NCI-H446 treated with DMSO at 0.1 percent for 48 hours (cell line): ENCODE measurements at places on chromosomes 2 and 18.

GRCh38 chr2:47014564-47015051, 99.0 kb upstream of the MCFD2 start:
- DNase-seq = no peak

GRCh38 chr18:27778441-27778840, 398.5 kb downstream of the CDH2 start:
- DNase-seq = no peak

- DNase-seq = no peak
These were observed 15.6 kb downstream of the SLC4A3 start for GRCh38 chr2:219643084-219643473.

DNA sequence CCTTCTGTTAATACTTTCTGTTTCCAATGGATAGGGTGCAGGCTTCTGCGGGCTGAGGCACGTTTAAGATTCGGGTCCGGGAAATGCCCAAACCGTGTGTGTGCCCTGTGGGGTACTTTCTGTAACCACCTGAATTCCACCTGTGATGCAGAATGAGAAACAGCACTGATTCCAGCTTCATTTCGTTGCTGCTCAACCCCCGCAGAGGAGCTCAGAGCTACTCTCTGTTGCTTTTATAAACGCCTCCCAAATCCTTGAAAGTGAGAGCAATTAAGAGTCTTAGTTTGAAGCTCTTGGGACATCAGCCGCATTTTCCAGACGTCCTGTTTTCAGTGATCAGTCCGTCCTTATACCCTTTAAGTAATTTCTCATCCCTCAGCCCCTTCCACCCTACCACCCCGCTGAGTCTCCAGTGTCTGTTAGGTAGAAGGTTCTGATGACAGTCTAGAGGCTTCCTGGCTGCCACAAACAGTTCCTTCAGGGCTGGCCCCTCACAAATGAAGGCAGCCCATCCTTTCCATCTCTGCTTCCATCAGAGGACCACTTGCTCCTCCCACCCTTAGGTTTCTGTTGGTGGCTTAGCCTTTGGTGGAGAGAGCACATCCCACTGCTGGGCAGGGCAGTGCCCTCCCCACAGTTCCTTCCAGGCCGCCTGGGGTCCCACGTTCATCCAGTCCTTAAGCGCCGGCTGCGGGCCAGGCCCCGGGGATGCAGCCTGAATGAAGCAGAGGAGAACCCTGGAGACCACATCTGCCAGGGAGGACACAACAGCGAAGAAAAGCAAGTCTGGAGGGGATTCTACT, 230.1 kb downstream of the SEPTIN10 start:
- no peak for DNase-seq

- no peak for DNase-seq
These were observed 123.3 kb upstream of the SH3BP4 start for GRCh38 chr2:234828382-234829073.

DNA sequence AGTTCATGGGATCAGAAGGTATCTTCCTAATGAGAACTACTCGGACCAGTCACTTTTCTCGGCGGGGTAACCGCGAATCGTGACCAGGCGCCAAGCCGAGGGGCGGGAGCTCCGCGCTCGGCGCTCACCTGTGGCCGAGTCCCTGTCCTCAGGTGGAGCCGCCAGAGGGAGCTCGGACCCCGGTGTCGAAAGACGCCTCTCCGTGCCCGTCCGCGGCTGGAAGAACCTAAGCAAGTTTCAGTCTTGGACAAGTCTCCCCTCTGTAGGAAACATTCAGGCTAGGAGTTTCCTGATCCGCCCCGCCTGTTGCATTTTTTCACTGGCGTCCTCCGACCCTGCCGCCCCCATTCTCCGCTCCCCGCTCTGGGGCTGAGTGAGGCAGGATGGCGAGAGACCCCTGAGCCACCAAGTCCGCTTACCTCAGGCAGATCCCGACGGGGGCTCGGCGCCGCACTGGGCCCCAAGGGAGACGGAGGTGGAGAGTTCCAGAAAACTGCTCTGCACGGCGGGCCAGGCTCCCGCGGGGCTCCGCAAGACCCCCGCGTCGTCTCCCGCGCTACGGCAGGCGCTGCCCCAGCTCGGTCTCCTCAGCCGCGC, 480 bp downstream of the DSEL start:
- DNase-seq = peak; percentile 39

DNA sequence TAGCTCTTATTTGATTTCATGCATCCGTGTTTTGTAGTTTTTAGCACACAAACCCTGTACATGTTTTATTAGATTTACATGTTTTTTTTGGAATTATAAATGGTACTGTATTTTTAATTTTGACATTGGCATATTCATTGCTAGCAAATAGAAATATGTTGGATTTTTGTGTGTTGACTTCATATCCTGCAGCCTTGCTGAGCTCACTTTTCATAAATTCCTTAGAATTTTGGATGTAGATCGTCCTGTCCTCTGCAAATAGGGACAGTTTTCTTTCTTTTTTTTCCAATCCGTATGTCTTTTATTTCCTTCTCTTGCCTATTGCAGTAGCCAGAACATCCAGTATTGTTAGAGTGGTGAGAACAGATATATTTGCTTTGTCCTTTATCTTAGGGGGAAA, 46.7 kb upstream of the GPR17 start:
- DNase-seq = no peak

DNA sequence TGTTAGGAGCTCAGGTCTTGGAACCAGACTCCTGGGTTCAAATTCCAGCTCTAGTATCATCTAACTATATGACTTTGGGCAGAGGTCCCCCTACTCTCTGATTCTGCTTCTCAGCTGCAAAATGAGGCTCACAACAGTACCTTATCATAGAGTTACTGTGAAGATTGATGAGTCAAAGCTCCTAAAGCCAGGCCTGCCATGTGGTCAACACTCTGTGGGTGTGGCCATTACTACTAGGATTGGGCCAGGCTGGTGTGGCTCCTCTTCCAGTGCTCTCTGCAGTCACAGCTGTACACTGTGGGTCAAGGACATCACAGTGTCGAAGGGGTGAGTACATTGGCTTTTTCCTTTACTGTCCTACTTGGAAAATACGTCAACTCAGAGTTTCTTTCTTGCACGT, 22.6 kb downstream of the CAPN13 start:
- DNase-seq = no peak

DNA sequence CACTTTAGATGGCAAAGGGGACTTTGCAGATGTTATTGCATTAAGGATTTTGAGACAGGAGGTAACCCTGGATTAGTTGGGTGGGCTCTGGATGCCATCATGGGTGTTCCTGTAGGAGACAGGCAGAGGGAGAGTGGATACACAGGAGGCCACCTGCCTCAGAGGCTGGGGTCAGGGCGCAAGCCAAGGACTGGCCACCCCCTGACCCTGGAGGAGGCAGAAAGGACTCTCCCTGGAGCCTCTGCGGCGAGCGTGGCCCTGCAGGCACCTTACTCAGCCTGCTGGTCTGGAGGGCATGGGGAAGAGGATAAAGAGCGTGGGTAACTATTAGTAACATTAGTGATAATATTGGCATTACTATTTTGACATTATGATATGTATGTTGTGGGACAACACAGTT, 21.6 kb upstream of the OTOS start:
- DNase-seq = no peak

GRCh38 chr2:44772131-44772530, 169.4 kb upstream of the SIX3 start:
- no peak for DNase-seq

DNA sequence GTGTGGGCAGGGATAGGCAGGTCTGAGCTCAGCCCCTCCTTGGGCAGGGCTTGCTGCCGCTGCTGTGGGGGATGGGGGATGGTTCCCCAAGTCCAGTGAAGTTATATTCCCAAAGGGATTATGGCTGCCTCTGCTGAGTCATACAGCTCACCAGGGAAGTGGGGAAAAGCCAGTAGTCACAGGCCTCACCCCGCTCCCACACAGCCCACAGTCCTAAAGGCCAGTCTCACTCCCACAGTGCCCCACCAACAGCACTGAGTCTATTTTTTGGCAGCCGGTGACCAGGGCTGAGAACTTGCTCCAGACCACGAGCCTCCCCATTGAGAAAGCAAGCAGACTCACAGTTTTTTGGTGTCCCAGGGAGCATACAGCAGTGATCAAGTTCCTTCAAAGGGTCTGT, 173.3 kb downstream of the OSR1 start:
- DNase-seq = no peak

- DNase-seq = no peak
These were observed 36.3 kb downstream of the OSGEPL1 start for GRCh38 chr2:189726271-189726670.

DNA sequence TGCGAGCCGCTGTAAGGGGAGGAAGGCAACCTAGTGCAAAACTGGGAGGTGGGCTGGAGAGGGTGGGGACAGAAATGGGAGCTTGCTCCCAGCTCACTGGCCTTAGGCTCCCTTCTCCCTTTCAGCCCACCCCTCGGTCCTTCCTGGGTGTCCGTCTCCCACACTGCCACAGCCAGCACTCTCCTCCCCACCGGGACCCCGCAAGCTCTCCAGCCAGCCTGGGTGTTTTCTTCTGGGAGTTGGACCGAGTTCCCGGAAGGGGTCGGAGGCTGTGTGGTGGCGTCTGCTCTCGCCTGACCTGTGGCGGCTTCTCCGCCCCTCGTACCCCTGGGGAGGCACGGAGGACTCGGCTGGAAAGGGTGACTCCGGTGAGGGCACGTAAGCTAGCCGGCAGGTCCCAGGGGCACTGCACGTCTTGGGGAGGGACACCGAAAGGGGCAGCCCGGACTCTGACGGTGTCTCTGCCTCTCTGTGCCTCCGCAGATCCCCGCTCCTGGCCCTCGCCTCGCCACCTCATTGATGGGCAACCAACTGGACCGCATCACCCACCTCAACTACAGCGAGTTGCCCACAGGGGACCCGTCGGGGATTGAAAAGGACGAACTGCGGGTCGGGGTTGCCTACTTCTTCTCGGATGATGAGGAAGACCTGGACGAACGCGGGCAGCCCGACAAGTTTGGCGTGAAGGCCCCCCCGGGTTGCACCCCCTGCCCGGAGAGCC, 1.1 kb downstream of the LRATD1 start:
- no peak for DNase-seq

DNA sequence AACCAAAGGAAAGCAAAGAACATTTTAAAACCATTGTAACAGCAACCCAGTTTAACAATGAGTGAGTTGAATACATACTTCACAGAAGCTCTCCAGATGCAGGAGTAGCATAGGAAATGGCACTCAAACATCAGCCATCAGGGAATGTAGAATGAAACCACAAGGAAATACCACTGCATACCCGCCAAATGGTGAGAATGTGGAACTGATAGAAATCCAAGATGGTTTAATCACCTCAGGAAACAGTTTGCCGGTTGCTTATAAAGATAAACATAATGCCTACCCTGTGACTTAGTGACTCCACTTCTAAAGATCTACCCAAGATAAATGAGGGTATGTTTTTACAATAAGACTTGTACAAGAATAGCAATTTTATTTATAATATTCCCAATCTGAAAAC, 132.0 kb downstream of the GALNT1 start:
- no peak for DNase-seq

- DNase-seq = no peak
These were observed 175.4 kb downstream of the MAIP1 start for GRCh38 chr2:200130762-200131166.

DNA sequence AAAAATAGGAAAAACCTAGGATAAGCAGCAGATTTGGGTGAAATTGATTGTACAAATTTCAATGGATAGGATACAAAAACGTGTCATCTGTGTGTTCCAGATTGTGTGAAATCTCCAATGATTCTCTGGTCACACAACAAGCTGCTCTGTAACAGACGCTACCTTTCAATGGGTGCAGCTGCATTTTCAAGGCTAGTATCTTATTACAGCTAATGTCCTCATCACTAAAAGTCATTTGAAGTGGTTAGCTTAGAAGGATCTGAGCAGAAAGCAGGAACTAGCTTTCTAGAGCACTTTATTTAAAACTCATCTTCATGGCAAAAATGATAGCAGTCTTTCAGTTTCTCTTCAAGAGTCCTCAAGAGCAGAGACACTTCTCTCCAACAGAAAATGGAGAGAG, 364.6 kb downstream of the LRP1B start:
- DNase-seq = no peak

DNA sequence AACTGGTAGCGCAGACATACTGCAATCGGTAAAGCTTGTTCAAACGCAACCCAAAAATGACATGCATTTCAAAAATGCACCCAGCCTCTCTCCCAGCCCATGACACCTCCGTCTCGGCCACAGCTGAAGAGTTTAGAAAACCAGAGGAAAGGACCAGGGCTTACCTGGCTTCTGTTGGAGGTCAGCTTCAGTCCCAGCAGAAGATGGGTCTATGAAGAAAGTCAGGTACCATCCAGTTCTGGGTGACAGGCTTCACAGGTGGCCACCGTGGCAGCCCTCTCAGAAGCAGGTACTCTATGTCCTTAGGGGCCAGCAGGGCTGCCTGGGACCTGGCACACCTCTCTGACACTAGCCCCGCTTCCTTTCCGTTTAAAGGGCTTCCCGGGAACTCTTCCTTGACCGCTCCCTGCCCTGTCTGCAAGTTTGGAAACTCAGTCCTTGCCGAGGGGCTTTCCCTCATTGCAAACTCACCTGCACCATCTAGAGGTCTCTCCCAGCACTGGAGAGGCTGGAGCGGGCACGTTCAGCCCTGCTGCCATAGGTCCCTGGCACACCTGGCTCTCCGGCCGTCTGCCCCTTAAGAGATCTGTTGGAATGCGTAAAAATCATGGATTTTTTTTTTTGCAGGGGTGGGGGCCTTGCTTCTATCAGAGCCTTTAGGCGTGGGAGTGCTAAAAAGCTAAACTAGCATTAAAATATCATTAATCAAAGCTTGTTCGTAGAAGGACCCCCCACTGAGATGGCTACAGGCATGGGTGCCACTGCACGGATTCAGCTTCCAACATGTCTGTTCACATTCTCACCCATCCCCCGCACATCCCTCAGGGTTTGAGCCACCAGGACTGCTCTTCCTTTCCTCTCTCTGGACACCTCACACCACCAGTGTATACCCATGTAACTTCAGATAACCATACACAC, at the start of gene EDAR:
EDAR (minus strand) TSS at position 425 of the 918 bp plus-strand sequence. CDS start 58,206 bp downstream, outside the sequence.
- no peak for DNase-seq

DNA sequence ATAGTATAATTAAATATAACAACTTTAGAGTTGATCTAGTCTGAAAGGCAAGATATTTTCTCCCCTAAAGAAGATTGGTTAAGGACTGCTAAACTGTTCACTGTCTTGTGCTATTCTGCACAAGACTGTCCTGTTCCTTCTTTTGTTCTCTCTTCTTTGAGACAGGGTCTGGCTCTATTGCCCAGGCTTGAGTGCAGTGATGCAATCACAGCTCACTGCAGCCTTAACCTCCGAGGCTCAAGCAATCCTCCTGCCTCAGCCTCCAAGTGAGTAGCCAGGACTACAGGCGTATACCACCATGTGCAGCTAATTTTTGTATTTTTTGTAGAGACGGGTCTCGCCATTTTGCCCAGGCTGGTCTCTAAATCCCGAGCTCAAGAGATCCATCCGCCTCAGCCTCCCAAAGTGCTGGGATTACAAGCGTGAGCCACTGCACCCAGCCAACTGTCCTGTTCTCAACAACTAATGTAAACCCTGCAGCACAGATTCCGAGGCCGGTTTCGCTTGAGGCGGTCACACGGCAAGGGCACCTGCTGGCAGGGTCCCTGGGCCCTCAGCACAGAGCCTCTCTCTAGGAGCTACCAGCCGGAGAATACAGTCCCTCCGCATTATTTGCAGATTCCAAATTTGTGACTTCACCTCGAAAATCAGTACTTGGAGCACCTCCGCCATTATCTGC, 16.4 kb downstream of the PXDN start:
- DNase-seq = no peak
